ENCODE measurements at places on chromosomes 2 and 18. TPM values are rescaled to one million over a fixed set of nuclear protein-coding genes. Genes with fewer than 3 reads are reported as not detected.

GRCh38 chr2:127106991-127107621 lies at the start of gene BIN1:
BIN1 (minus strand) TSS chr2:127107154; CDS start chr2:127106943, 211 bp downstream.
- DNase-seq: peak; percentile 94

KLF7 gene
- 5.4 TPM for total RNA-seq

DNA sequence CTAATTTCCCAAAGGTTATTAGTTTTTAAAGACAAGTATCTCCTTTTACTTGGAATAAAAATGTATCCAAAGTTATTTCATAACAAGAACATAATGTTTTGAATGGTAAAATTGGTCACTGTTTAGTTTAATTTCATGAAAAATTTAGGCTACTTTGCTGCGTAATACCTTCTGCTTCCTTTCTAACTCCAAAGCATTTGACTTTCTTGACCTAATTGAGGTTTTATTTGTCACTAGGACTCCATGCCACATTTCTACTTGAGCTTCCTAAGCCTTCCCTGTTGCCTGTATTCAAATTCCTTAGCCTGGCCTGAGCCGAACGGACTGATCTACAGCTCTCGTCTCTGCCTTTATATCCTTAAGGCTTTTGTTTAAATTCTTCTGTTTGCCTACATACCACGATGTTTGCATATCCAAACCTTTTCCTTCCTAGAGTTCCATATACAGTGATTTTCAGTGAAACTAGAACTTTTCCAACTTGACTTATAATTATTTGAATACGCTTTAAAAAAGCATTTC lies 25.1 kb downstream of the ARMC9 start:
- no peak for DNase-seq

DNA sequence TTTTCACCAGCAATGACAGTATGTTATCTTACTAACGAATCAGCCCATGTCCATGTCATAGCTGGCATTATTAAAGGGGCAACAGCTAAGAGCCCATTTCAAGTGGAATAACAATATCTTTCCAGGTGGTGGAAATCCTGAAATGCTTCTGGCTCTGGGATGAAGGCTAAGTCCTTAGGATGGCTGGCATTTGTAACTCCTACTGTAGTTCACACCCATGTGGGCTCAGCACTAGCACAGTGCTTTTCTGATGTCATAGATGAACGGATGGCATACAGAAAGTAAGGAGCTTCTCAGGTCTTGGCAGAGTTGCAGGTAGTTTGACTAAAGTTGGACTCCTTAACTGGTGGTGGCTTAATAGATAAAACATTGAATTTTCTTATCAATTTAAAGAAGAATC lies 10.0 kb downstream of the TMEM200C start:
- no peak for DNase-seq

- DNase-seq: no peak
Observed at GRCh38 chr2:120783969-120784372, 48.3 kb downstream of the GLI2 start.

DNA sequence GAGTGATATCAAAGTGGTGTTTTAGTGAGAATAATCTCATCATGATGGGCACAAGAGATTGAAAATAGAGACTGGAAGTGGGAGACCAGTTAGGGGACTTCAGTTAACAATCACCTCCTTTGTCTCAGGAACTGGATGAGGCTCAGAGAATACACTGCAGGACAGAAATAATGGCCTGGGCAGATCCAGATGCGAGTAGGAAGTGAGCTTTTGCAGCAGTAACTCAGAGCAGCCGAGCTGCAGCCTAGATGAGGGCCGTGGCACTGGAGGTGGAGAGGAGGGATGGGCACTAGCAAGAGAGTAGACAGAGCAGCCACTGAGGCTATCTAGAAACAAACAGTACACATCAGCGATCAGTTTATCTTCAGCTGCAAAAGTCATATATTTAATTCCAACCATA lies 48.6 kb downstream of the CYB5A start:
- DNase-seq: no peak

DNA sequence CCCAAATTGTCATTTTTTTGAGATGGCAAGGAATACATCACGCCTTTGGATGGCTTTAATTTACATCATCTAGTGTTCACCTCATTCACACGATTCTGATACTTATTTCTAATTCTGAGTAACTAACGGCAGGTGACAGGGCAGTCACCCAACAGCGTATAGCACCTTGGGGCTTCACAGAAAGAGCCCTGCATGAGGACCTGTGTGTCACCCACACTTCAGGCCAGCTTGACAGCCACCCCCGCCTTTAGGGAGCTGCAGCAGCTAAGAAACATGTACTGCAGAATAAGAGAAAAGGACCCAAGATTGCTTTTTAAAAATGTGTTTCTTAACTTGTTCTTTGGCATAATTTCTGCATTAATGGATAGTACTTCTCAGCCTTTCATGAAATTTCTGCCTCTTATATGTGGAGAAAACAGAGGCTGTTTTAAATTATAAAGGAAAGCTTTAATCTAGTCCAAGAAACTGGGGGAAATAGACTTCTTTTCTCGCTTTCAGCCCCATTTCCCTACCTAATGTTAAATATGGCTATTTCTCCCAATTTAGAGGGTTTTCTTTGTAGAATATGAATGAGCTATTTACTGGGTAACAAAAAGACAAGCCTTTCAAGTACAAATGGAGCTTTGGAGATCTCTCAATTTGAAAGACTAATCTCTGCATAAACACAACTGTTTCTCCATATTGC lies 245.1 kb downstream of the LDLRAD4 start:
- DNase-seq: no peak

GRCh38 chr2:152622219-152622618 lies 95.0 kb downstream of the PRPF40A start:
- no peak for DNase-seq

ZAP70 gene
- total RNA-seq: 2.0 TPM

DNA sequence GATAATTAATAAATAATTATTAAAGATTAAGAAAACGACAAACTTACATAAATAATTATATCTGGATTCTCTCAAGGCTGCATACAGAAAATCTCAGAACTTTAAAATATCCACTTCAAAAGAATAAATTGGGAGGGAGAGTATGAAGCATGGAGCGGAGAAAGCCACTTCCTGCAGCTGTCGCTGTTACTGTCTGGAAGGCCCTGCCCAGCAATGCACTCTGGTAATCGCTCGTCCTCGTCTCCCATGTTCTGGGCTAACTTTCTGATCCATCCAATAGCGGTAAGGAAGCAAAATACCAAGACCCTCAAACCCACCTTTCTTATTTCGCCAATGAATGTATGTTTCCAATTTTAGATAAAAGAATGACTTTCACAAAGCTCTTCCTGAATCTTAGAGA lies 26.7 kb downstream of the CYRIA start:
- DNase-seq: no peak

CHST9 gene
- total RNA-seq: not detected

GRCh38 chr2:174688079-174688478 lies 76.2 kb downstream of the CHRNA1 start:
- DNase-seq: peak; percentile 48

- DNase-seq: no peak
Observed at GRCh38 chr2:128456281-128456680, 137.6 kb upstream of the HS6ST1 start.

- DNase-seq: no peak
Observed at GRCh38 chr2:235573331-235574221, 79.7 kb downstream of the AGAP1 start.

DNA sequence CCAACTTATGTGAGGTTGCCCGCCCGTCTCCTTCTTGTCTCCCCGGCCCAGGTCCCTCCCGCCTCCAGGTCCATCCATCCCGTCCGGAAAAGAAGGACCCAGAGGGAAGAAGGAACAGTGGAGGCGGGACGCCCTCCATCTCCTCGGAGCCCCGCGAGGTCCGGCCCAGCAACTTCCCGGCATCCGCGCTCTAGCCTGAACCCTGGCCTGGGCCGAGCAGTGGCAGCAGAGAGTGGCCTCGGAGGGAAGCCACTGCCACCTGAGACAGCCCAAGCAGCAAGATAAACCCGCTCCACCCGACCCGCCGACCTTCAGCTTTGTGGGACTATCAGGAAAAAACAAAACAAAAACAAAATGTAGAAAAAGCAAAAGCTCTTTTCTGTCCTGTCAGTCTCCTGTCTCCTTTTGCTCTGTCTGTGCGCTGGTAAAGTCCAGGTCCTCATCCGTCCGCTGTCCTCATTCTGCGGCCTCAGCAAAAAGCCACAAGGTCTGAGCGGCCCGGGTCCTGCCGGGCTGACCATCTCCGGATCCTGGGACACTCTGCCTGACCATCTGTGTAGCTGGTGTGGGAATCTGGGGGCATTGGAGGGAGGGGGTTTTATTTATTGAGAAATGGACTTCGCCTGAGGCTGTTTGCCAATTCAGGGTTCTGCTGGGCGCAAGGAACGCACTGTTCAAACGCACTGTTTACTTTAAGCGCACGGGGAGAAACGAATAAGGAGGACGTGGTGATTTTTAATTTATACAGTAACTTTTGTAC lies 3.1 kb downstream of the DLX1 start:
- no peak for DNase-seq

DNA sequence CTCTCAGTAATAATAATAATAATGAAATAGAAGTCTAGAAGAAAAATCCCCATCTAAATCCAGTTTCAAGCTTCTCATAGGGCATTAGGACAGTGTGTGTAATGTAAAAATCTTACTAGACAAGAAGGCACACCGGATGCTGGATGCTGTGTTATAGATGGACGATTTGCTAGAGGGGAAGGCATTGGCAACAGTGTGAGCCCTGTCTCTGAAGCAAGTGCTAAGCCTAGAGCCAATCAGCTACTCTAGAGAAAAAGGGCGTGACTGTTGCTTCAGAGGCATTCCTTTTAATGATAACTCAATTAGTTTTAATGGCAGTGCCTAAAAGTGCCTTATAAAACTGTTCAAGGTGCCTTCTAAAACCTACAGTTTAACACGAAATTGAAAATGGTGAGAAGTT lies 344.9 kb downstream of the TDRD15 start:
- DNase-seq: no peak

FRZB gene
- total RNA-seq: 0.98 TPM

- DNase-seq: no peak
Observed at GRCh38 chr18:56388571-56388970, 249.8 kb downstream of the TXNL1 start.

- peak; percentile 35 for DNase-seq
Observed at GRCh38 chr2:84969511-84970209, 1.3 kb upstream of the KCMF1 start.

DNA sequence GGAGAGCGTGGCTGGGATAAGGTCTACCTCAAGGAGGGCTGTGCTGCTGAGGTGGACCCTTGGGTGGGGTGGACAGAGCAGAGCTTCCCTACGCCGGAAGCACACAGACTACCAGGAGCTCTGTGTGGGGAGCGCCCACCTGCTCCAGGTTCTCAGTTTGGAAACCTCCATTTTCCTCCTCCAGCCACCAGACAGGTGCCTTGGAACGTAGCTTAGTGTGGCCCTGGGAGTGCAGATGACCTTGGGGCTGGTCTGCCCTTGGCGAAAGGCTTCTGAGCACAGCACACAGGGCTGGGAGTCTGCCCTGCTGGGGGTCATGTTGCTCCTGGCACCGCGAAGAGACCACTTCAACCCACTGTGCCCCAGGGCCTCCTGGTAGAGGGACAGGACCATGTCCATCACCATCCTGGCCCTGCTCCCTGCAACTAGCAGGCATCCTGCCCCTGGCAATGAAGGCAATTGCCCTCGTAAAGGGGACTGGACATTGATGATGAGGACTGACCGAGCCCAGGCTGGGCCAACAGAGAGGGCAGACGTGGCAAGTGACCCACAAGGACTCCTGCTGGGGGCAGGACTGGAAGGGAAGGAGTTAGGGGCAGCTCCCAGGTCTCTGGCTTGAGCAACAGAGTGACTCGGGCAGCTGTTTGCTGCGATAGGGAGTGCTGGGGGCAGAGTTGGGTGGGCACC lies 214.7 kb downstream of the CYP26B1 start:
- DNase-seq: no peak

Data from RPMI7951 (cell line).